ENCODE measurements at places on chromosomes 16 and 17. TPM values are rescaled to one million over a fixed set of nuclear protein-coding genes. Genes with fewer than 3 reads are reported as not detected.
A peak's percentile ranks its signal among the peaks of the same experiment; 100 is the strongest.

- DNase-seq: no peak
These were observed 3.0 kb upstream of the ACTG1 start for GRCh38 chr17:81515530-81516041.

- no peak for DNase-seq
These were observed 6.4 kb upstream of the CACNG4 start for GRCh38 chr17:66957951-66958579.

DNA sequence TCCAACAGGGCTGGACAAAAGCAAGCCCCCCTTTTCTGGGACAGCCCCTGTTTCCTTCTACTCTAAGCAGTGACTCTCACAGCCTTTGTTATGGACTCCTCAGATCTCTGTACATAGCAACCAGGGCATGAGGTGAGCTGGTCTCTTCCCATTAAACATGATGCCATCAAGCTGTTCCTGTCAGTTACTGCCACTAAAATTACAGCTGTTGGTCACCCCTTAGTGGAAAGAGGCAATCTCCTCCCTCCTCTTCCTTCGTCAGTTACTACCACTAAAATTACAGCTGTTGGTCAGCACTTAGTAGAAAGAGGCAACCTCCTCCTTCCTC is 95.2 kb upstream of the SMIM36 start:
- no peak for DNase-seq

GRCh38 chr17:5164436-5164835 is 27.2 kb downstream of the ZNF594 start:
- no peak for DNase-seq

DNA sequence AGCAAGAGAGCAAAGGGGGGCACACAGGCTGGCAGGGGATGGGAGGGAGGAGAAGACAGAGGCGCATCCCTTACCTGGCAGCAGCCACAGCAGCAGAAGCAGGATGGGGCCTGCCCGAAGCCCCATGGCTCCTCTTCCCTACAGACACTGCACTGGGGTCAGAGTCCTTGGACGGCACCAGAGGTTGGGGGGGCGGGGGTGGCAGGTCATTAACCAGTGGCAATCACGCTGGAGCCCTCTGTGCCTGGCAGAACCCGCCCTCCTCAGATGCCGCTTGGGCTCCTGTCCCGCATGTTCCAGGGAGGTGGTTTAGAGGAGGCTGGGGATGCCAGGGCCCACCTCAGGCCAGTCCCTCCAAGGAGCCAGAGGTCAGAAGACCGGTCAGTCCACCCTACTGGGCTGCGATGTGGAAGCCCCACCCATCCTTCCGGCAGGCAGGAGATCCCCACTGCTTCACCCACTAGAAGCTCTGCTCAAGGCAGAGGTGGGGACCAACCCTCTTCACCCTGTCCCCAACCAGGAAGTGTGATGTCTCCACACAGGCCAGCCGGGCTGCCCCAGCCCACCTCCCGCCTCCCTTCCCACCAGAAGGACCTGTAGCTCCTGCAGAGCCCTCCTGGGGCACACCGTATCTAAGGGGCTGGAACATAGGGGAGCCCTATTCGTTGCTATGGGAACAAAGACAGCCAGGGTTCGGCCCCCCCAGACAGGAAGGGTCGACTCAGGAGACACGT is 11.7 kb downstream of the ZG16B start:
- no peak for DNase-seq

DNA sequence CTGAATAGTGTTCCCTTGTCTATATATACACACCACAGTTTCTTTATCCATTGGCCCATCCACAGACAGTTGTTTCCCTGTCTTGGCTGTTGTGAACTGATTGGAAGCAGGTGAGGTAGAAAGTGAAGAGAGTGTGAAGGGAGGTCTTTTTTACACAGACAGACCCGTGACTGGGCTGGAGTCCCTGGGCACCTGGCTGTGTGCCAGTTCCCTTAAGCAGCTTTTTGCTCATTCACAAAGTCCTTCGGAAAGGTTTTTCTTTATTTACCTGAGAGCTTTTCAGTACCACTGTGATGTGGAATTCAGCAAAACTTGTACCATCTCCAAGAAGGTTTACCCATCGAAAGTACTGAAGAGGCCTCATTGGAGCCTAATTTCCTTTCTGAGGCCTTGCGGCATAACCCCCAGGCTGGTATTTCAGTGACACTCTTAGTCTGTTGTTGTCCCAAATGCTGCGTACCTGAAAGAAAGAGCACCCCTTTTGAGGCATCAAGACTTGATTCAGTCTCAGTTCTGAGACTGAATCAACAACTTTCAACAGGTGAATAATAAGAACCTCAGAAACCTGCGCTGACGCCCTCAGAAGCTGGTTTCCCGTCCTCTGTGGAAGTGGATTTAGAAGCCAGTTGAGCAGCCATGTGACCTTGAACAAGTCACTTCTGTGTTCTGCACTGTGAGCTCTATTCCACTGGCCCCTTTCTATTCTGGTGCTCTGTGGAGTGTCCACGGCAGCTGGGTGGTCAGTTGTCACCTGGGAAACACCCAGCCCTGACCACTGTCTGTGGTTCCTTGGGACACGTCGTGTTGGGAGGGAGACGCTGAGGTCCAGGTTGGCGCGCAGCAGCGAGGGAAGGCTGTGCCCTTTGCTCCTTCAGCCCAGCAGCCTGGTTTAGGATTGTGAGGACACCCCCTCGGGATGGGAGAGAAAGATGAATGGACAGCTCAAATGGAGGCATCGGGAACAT is 53.9 kb upstream of the CRISPLD2 start:
- DNase-seq: no peak

- DNase-seq: no peak
These were observed 9.5 kb upstream of the HES7 start for GRCh38 chr17:8133399-8133798.

- DNase-seq: no peak
These were observed 172.9 kb downstream of the PMP22 start for GRCh38 chr17:15092261-15092660.

DNA sequence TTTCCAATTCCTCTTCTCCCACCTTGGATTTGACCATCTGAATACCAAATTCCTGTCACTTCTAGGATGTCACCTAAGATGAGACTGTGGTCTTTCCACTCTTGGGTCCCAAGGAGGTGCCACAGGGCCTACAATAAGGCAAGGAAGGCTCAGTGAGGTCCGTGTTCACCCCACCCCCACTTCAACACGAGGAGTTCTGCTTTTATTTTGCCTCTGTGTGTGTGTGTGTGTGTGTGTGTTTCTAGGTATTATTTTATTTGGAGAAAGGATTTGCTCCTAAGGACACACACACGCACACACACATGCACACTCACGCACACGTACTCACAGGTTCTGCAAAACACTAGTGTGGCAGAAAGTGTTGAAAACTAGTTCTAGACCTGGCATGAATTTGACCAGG is 24.5 kb upstream of the PHOSPHO1 start:
- no peak for DNase-seq

The CCL8 gene
- total RNA-seq: 0.39 TPM

GRCh38 chr16:24507959-24508480 is 31.3 kb upstream of the RBBP6 start:
- DNase-seq: no peak

GRCh38 chr17:17454276-17454675 is 22.5 kb upstream of the MED9 start:
- no peak for DNase-seq

The SLC35G6 gene
- total RNA-seq: 1.8 TPM

- DNase-seq: no peak
These were observed 42.9 kb downstream of the CDRT4 start for GRCh38 chr17:15424521-15424920.

- DNase-seq: no peak
These were observed 13.9 kb downstream of the CYB5D2 start for GRCh38 chr17:4156750-4157381.

DNA sequence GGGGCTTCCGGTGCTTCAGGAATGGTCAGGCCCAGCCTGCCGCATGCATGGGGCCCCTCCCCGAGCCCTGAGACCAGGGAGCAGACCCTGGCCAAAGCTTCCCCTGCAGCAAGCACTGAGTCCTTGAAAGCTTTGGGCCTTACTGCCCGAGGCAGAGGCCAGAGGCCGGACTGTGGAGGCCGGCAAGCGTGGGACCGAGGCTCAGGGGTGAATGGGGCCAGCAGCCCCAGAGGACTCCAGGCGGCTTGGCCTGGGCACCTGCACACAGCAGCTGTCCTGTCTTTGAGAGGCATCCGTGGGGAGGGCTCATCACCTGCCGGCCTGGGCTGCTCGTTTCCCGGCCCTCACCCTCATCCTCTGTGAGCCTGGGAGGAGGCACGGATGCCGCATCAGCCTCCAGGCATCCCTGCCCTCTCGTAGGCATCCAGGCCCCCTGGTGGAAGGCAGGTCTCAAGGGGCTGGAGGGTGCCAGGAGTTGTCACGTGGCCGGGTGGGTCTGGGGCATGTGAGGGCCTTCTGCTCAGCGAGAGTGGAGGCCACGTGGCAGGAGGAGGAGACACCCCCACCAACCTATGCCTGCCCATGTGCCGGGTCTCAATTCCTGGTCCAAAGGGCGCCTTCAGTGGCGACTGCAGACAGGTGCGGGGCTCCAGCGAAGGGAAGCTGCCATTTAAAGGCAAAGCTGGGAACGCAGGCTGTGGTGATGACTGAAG is 31.4 kb downstream of the CACNA1H start:
- no peak for DNase-seq

DNA sequence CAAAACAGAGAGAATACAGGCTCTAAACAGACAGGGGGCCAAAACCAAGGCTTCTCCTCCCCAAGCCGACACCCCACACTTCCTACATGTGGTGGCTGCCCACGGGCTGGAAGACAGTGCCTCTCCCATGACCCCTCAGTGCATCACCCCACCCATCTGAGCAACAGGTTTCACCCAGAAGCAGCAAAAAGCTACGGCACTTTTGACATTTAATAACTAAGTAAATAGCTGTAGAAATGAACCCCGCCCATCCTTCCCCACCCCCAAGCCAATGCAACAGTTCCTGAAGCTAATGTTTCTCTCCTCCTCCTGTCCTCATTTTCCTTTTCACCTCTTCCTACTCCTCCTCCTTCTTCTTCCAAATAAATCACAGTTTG is 9.9 kb upstream of the SOX9 start:
- peak; percentile 61 for DNase-seq

The ODAD4 gene
- total RNA-seq: 26.0 TPM

The HEATR9 gene
- total RNA-seq: 6.1 TPM

The KCNH4 gene
- total RNA-seq: 0.24 TPM

The KRTAP1-1 gene
- total RNA-seq: not detected

DNA sequence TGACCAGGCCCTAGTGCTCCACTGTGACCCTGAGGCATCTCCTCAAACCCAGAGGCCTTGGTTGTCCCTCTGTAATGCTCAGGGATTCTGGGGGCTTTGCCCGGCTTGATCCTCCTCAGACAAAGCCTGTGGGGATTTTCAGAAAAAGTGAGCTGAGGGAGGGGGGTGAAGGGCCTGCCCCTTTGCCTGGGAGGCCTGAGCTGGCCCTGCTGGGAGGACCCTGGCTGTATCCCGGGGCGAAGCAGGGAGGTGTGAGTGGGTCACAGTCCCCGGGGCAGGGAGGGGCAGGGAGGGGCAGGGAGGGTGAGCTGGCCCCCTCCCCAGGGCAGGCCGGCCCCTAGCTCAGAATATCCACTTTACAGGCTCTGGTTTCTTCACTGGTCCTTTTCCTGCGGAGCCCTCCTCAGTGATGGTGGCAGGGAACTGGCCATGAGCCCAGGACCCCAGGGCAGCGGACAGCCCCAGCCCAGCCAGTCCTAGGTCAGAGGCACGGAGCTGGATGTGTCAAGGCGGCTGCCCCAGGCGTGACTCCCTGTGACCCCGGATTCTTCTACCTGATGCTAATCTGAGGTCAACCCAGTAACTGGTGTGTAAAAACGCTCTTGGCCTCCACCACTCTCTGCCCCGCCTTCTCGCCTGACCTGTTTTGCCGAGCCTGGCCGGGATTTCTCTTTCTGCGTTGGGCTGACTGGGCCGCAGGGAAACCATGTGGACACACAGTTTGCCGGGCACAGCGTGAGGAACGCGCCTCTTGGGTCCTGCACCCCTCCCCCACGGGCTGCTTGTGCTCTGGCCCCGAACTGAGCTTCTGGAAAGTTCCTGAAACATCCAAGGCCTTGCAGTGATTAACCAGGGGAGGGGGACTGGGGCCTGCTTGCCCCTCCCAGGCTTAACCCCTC is 5.8 kb upstream of the FASN start:
- peak; percentile 85 for DNase-seq

- DNase-seq: no peak
These were observed 84.3 kb upstream of the NLRP1 start for GRCh38 chr17:5668557-5669138.

DNA sequence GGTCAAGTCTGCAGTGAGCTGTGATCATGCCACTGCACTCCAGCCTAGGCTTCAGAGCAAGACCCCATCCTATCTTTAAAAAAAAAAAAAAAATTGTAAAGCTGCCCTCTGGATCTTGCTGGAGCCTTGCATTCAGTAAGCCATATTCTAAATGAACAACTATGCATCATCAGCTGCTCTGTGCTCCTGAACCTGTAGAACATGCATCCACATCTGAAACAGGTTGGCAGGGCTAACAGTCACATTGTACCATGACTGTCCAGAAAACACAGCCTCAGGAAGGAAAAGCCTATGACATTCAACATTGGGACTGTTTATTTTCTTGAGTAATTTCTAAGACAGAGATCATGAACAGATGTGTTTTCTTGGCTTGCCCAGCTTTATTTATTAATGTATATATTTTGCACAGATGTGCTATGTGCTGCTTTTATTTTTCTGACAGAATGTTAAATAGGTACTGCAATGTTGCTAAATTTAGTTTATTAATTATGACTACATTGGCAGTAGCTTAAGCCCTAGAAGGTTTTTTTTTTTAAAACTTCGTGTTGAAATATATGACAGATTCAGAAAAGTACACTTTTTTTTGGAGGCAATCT is 19.8 kb downstream of the ACSF2 start:
- no peak for DNase-seq

DNA sequence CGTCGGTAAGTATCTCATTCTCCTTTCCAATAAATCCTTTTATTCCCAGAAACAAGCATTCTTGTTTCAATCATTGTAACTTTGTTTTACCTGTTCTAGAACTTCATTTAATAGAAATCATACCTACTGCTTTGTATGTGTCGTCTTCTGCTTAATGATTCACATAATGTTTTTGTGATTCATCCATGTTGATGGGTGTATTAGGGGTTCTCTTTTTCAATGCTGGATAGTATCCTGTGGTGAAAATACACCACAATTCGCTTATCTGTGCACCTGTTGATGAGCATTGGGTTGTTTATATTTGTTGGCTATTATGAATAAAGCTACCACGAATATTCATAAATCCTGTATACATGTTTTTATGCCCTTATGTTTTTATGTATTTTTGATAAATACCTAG is 703.2 kb downstream of the MAF start:
- no peak for DNase-seq

DNA sequence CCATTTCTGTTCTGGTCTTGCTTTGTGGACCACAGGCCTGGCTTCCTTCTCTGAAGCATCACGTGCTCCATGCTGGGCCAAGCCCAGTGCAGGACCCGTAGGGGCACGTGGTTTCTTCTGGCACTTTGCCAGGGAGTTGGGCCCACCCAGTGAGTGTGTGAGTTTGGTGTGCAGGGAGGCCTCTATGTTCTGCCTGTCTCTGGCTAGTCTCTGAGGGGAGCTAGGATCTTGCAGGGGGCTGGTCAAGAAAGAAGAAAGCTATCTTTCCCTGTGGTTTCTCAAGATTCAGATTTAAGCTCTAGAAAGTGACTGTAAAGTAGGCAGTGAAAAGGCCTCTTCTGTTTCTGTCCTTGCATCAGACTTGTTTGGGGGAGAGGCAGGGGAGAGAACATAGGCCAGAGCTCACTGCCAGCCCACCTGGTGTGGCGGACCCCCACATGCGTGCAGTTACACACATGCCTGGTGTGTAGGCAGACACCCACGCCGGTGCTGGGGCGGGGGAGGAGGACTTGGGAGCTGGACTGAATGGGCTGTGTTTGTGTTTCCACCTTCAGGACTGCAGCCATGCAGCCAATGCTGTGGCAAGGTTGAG is 11.8 kb downstream of the LASP1 start:
- peak; percentile 79 for DNase-seq

- DNase-seq: no peak
These were observed 3.4 kb downstream of the MTSS2 start for GRCh38 chr16:70682239-70683145.

The ZNF200 gene
- total RNA-seq: 45.2 TPM
